CD4-positive, alpha-beta memory T cell (primary cell): ENCODE measurements at places on chromosomes 16 and 17.

GRCh38 chr16:57667526-57668262 lies 412 bp upstream of the ADGRG3 start:
- no peaks in the 10 kb centered on the region for H3K4me1 ChIP-seq
- H3K4me3 ChIP-seq: no peak overlapping the region
- H3K27me3 ChIP-seq: no peaks in the 10 kb centered on the region
- H3K36me3 ChIP-seq: no peaks in the 10 kb centered on the region
- H3K27ac ChIP-seq: no peak overlapping the region

- H3K4me3 ChIP-seq: no peak overlapping the region
- H3K27ac ChIP-seq: no peak overlapping the region
- H3K4me1 ChIP-seq: no peaks in the 10 kb centered on the region
- no peaks in the 10 kb centered on the region for H3K36me3 ChIP-seq
- DNase-seq: no peak
Observed at GRCh38 chr17:57679906-57680695, 65.0 kb downstream of the CCDC182 start.

- H3K4me3 ChIP-seq: no peak overlapping the region
- no peak overlapping the region for H3K27ac ChIP-seq
- H3K36me3 ChIP-seq: peaks cover under 1% of the 10 kb centered on the region
- peaks cover 10% of the 10 kb centered on the region for H3K4me1 ChIP-seq
Observed at GRCh38 chr16:534856-535445, 7.4 kb downstream of the CAPN15 start.

DNA sequence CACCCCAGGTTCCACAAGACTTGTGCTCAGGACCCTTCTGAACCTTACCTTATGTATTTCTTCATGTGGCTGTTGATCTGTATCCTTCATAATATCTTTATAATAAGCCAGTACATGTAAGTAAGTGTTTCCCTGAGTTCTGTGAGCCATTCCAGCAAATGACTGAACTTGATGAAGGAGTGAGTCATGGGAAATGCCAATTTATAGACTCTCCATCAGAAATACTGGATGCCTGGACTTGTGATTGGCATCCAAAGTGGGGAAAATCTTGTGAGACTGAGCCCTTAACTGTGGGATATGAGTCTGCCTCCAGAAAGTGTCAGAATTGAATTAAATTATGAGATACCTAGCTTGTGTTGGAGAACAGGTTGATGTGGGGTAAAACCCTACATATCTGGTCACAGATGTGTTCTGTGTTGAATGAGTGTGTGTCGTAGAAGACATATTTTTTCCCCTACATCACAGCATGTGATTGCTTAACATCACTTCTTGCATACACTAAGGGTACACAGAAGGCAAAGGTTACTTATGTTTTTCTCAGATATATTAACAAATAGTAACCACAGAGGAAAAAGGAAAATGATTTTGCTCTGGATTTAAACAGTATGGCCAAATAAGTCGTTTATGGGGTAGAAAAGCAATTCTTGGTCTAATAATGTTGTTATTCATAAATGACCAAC lies 70.2 kb upstream of the NETO2 start:
- H3K36me3 ChIP-seq: peaks cover 5% of the 10 kb centered on the region
- DNase-seq: no peak
- no peaks in the 10 kb centered on the region for H3K4me1 ChIP-seq
- no peaks in the 10 kb centered on the region for H3K27me3 ChIP-seq
